ENCODE measurements at places on chromosomes 7 and 10.
A peak's percentile ranks its signal among the peaks of the same experiment; 100 is the strongest.

- no peak for DNase-seq
Observed at GRCh38 chr10:61845950-61846268, 55.6 kb upstream of the ARID5B start.

- DNase-seq, result no peak
Observed at GRCh38 chr7:97373736-97374135, 256.2 kb downstream of the SDHAF3 start.

DNA sequence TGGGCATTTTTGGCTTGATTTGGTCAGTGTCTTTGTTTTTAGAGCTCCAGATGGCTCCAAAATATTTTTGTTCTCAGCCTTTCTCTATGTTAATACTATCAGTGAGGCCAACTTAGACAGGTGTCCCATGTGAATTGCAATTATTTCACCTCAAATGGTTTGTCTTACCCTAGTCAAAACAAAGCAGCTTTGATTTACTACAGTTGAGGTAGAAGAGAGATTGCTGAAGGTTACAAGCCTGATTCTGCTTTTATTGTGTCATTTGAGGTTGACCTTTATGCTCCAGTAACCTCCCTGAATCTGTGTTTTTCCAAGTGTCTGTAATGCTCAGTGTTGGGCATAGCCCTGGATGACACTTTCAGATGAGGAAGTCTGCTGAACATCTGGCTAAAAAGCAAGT lies 882.9 kb downstream of the NRG3 start:
- DNase-seq, result no peak

DNA sequence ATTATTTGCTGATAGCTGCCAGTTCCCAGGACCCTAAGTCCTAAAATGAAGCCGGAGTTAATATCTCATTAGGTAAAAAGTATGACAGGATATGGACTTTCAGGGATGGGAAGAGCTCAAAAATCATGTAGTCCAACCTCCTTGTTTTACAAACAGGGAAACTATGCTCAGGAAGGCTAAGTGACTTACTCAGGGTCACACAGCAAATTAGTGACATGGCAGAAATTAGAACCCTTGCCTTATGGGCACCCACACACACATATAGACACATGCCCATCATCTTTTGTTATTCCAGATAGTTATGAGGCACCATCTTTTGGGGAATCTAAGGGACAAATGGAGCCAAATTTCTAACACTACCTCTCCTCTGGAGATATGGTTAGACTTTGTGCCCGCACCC lies 91.2 kb upstream of the ARID5B start:
- no peak for DNase-seq

- DNase-seq, result no peak
Observed at GRCh38 chr10:118342638-118343020, 505 bp upstream of the FAM204A start.

DNA sequence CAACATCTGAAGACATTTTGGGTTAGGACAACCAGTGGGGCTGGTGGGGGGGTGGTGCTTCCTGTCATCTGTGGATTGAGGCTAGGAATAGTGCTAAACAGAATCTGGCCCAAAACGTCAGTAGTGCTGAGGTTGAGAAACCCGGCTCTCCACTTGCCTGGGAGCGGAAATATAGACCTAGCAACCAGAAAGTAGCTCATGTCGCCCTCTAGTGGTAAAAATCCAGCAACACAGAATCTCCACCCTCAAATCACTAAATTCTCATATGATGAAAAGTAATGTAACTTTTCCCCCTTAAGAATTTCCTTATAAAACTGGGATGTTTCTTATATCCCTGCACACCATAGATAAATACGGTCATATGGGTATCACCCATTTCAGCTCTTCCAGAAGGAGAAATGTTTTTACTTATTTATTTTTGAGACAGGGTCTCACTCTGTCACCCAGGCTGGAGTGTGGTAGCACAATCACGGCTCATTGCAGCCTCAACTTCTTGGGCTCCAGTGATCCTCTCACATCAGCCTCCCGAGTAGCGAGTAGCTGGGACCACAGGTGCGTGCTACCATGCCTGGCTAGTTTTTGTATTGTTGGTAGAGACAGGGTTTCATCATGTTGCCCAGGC lies 34.4 kb downstream of the ZC3HAV1 start:
- DNase-seq, result peak; percentile 71

- DNase-seq, result no peak
Observed at GRCh38 chr7:94452239-94452638, 57.4 kb upstream of the CASD1 start.

DNA sequence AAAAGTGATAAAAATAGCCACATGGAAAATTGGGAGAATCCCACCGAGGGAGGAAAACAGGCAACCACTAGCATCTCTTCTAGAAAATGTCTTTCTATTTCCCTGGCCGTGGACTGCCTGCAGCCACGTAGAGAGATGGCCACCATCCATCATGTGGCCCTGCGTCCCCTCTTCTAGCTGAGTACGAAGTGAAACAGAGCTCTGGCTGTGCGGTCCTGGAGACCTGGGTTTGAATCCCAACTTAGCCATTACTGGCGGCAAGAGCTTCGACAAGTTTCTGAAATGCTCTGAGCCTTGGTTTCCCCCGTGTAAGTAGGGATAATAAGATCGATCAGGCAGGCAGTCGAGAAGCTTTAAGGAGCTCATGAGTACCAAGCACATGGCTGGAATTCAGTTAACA lies 32.9 kb downstream of the ZCCHC24 start:
- DNase-seq, result no peak

DNA sequence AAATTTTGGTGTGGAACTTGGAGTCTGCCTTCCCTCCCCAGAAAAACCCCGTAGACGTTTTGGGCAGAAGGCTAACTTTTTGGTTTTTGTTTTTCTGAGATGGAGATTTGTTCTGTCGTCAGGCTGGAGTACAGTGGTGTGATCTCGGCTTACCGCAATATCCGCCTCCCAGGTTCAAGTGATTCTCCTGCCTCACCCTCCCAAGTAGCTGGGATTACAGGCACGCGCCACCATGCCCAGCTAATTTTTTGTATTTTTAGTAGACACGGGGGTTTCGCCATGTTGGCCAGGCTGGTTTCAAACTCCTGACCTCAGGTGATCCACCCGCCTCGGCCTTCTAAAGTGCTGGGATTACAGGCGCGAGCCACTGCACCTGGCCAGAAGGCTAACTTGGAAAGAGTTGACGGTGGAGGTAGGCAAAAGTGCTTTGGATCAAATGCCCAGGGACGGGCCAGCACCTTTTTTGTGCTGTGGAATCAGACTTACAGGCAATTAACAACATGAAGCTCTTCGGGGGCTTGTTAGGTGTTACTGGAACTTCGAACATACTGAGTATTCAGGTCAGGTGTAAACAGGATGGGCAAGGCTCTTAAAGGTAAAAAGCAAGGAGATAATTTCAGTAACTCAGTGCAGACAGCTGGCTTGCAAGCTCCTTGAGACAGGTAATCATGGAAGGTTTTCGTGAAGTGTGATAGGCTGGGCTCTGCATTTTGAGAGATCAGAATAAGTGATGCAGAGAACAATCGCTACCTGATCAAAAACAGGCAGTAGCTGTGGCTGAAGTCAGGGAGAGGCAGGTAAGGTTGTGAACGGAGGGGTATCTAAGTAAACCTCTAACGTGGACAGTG lies 1.8 kb downstream of the PPP1R35 start:
- DNase-seq, result no peak

DNA sequence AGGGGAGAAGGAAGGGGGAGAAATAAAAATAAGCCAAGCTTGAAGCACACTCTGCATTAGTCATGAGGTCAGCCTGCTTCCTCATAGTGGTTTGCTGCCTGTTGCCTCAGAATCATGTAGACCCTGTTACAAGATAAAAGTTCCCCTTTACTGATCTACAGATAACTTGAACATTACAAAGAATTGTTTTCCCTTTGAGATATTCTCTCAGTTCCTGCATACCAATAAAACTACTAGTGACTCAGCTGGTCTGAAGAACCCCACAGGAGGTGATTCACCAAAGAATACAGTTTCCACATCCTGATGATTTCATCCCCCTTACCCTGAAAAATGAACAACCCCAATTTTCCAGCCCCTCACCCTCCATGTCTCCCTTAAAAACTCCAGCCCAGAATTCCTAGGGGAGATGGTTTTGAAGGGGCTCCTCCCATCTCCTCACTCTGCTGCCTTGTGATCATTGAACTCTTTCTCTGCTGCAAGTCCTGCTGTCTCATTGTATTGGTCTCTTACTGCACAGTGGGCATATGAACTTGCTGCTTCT lies 31.5 kb upstream of the NRP1 start:
- no peak for DNase-seq

- peak; percentile 18 for DNase-seq
Observed at GRCh38 chr10:111077785-111078504, 1.1 kb downstream of the ADRA2A start.

DNA sequence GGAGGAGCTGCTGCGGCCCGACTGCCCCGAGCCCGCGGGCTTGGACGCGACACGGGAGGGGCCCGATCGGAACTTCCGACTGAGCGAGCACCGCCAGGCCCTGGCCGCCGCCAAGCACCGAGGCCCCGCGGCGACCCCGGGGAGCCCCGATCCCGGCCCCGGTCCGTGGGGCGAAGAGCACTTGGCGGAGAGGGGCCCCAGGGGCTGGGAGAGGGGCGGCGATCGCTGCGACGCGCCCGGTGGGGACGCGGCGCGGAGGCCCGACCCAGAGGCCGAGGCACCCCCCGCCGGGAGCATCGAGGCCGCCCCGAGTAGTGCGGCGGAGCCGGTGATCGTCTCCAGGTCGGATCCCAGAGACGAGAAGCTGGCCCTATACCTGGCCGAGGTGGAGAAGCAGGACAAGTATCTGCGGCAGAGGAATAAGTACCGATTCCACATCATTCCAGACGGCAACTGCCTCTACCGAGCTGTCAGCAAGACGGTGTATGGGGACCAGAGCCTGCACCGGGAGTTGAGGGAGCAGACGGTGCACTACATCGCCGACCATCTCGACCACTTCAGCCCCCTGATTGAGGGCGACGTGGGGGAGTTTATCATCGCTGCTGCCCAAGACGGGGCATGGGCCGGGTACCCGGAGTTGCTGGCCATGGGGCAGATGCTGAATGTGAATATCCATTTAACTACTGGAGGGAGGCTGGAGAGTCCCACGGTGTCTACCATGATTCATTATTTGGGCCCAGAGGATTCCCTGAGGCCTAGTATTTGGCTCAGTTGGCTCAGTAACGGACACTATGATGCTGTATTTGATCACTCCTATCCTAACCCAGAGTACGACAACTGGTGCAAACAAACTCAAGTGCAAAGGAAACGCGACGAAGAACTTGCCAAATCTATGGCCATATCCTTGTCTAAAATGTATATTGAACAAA lies 1.4 kb downstream of the OTUD1 start:
- DNase-seq, result peak; percentile 19

DNA sequence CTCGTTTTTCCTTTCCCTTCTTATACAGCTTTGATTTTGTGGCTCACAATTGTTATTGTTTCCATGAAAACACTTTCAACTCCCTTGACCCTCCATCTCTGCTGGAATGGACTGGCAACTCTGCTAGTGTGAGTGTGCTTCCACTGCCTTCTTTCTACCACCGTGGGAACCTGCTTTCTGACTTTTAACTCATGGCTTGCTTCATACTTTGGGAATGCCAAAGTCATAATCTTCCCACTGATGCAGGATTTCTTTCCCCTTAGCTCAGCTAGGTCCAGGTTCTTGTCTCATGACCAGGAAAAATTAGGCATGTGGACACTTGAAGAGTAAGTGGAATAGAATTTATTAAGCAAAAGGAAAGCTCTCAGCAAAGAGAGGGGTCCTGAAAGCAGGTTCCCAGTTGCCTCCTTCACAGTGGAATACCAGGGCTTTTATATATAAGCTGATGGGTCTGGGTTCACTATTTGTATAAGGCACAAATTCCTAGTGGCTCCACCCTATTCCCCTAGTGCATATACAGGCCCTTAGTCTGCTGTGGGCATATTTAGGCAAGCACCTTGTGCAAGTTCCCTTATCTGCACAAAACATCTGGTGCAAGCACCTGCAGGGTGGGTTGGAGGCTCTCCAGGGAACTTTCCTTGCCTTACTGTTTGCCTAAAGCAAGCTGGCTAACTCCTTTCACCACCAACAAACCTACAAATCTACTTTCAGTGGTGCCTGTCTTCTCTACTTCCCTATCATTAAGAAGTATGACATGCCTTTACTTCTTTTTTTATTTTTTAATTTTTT lies 119.5 kb downstream of the CFAP58 start:
- no peak for DNase-seq

- no peak for DNase-seq
Observed at GRCh38 chr10:8640878-8641277, 586.4 kb downstream of the GATA3 start.
